ENCODE measurements at places on chromosomes 16 and 17.

DNA sequence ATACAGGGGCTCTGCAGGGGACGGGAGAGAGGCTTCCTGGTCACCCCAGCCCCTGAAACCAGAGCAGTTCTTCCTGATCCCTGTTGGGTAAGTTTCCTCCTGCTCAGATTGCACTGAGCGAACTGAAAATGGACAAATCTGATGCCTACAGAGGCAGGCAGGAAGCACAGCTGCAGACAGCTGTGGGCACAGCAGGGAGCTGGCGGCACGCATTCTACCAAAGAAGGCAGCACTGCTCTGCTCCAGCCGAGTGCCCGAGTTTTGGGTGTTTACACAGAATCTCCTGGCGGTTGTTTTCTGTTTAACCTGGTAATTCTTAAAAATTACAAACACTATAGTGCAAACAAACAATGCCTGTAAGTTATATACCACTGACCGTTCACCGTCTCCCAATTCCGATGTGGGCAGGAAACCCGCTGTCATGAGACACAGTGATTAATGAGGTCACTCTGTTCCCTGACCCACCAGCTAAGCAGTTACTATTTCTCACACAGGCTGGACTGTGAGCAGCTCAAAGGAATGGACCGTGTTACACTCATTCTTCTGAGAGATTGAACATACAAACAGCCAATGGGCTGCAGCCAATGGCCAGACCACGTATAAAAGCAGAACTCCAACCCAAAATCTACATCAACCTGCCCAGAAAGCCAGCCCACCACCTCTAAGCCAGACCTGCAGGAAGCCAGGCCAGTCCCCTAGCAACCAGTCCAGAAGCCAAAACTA, 25.5 kb downstream of the NSMCE1 start:
- DNase-seq = no peak

DNA sequence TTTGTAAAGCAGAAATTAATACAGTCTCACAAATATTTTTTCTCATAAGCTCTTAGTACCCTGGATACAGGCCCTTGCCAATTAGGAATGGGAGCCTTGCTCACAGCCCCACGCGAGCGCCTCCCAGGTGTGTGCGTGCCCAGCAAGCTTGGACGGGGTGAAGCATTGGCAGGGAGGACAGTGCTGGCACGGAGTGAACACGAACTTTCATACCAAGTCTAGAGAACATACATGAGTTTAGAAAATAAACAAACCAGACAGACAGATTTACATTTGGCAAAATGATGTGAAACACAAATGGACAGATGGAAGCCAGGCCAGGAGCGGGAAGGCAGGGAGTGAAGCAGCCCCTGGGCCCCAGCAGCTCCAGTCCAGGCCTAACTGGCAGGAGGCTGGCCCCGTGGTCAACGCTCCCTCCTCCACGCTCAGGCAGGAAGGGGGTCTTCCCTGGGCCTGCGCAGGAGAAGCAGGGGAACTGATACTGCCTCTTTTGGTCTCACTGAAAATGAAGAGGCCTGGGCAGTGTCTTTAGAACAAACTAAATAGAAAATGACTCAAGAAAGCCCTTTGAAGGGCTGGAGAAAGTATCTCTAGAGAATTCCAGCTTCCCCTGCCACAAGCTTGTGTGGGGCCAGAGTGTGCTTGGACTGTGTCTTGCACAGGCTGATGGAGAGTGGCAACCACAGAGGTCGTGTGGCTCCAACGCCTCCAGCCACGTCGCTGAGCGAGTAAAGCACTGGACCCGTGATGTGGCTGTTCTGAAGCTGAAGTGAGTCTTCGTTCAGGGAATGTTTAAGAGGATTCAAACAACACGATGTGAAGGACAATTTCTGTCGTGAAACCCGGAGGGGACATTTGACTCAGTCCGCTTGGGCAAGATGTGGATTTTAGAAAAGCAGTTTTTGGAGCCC, 9.9 kb upstream of the FOXJ1 start:
- DNase-seq = no peak

DNA sequence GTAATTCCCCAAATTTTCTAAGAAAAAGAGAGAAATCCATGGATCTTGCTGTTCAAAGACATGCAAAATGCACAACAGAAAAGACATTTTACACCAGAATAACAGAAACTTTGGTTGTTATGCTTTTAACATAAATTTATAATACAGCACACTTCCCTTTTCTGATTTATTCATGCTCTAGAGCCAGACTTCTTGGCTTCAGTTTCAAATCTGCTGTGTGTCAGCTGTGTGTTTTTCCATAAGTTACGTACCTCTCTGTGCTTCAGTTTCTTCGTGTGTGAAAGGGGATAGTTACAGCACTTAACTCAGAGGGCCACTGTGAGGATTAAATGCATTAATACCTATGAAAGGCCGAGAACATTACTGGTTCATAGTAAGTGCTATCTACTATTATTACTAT, 6.8 kb upstream of the CCL3L1 start:
- no peak for DNase-seq

DNA sequence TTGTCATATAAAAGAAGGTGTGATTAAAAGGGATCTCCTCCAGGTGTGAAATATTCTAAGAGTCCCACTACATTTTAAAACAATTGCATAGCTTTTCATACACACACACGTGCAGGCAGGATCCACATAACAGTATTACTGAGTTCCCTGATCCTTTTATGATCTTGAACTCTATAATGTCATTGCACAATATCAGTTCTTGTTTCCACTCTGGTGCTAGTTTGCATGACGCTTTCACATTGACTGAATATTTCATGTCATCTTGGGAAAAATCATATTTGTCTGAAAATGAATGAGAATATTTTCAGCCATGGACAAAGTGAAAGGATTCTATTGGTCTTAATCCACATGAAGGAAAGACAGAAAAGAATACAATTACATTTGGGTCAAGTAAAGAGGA, 703.8 kb downstream of the CDH8 start:
- DNase-seq = no peak

- DNase-seq = no peak
These were observed 277.1 kb downstream of the KCNJ2 start for GRCh38 chr17:70446446-70446845.

DNA sequence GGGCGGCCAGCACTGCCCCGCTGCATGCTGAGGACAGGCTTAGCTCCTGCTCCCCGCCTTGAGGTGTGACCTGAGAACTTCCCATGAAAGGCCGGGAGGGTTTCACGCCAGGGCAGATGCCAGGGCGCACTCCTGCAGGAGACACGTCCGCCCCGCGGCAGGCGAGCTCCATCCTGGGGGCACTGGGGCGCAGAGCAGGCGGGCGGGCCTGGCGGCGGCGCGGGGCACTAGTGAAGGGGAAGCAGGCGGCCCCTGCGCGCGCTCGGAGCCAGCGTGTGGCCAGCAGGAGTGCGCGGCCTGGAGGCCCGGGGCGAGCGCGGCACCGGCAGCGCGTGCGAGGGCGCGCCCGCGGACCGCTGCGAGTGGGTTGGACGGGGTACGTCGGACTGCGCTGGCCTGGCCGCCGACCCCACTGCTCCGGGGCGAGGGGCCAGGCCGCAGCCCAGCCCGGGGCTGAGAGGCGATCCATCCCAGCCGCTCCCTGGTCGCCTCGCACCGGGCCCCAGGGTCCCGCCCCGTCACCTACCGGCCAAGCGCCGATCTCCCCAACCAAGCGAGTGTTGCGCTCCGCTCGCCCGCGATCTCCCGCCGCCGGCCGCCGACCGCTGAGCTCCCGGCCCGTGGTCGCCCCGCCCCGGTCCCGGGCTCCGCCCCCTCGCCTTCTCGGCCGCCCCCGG, at the start of gene MAP3K14:
Gene MAP3K14, minus strand, starts transcription at position 587 of the 677 bp plus-strand sequence. CDS start 26,275 bp downstream, outside the sequence.
- peak; percentile 33 for DNase-seq

DNA sequence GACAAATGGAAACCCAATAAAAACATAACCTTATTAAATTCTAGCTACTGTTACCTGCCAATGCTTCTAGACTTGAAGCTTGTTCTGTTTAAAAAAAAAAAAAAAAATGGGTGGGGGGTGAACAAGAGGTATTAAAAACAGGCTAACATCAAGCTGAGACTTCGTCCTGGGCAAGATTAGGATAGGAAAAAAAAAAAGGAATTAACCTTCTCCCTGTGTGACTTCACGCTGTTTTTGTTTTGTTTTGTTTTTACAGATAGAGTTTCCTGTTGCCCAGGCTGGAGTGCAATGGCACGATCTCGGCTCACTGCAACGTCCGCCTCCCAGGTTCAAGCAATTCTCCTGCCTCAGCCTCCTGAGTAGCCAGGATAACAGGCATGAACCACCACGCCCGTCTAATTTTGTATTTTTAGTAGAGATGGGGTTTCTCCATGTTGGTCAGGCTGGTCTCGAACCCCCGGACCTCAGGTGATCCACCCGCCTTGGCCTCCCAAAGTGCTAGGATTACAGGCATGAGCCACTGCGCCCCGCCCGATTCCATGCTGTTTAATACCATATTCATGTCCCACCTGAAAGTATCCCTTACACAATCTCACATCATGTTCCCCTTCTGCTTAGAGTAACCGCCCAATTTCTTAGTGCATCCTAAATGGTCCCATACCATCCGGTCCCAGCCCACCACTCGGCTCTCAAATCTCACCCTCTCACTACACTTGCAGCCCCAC, 2.2 kb downstream of the USP31 start:
- no peak for DNase-seq

- DNase-seq = no peak
These were observed 279.0 kb upstream of the ZFHX3 start for GRCh38 chr16:73326770-73327470.

GRCh38 chr16:81652798-81653505, 126.1 kb upstream of the PLCG2 start:
- no peak for DNase-seq

GRCh38 chr17:31449746-31450145, 58.3 kb downstream of the RAB11FIP4 start:
- no peak for DNase-seq

DNA sequence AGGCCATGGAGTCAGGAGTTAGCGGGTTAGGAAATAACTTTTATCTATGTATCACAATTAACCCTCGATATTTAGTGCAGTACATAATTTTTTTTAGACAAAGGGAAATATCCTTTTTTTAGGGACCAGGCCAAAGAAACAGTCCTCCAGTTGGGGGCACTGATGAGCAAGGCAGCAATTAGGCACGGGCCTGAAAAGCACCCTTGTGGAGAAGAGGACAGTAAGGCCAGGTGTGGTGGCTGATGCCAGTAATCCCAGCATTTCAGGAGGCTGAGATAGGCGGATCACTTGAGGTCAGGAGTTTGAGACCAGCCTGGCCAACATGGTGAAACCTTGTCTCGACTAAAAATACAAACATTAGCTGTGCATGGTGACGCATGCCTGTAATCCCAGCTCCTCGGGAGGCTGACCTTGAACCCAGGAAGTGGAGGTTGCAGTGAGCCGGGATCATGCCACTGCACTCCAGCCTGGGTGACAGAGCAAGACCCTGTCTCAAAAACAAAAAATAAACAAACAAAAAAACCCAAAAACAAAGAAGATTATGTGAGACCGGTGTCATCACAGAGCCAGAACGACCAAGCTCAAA, 158.3 kb upstream of the NOL11 start:
- no peak for DNase-seq

GRCh38 chr16:11432856-11433395, 87.7 kb downstream of the RMI2 start:
- no peak for DNase-seq

DNA sequence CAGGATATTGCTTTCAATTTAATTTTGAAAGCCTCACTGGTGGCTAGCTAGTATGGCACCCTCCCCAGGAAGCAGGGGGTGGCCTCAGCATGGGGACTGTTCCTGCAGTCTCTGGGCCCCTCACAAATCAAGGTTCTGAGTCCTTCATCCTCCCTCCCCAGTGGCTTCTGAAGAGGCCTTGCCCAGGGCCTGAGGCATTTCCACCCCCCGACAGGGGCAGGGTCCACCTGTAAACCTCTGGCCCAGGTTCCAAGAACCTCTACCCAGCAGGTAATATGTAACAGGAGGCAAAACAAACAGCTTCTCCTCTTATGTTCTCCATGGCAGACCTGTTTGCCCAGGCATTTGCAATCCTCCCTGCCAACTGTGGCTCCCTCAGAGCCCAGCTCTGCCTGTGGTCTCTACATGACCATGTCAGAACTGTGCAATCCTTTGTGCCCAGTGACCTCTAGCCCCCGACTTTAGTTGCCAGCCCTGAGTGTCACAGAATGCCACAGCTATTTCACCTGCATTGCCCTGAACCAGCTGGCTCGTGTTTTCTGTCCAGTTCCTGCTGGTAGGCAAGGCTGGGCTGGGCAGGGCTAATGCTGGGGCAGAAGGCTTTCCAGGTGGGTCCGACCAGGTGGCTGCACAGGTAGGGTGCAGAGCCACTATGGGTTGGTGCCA, 14.3 kb downstream of the ACSF2 start:
- peak; percentile 73 for DNase-seq

DNA sequence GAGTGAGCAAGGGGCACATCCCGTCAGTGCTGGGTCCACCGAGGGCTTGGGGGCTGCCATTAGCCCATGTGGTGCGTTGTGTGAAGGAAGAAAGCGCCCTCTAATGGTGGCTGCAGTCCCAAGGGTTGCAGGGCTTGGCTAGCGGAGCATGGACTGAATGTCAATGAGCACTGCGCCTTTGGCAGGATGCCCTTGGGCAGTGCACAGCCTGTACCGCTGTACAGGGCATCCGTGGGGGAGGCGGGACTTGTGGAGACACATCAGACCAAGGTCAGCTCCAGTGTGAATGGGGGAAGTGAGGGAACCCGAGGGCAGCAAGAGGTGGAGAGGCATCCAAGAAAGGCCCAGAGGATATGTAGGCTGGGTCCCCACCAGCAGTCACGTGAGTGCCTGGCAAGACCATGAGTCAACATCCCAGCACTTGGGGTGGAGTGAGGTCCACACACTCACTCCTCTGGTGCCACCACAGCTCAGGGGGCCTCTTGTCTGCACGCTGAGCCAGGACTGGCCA, 75.5 kb upstream of the MED9 start:
- no peak for DNase-seq

DNA sequence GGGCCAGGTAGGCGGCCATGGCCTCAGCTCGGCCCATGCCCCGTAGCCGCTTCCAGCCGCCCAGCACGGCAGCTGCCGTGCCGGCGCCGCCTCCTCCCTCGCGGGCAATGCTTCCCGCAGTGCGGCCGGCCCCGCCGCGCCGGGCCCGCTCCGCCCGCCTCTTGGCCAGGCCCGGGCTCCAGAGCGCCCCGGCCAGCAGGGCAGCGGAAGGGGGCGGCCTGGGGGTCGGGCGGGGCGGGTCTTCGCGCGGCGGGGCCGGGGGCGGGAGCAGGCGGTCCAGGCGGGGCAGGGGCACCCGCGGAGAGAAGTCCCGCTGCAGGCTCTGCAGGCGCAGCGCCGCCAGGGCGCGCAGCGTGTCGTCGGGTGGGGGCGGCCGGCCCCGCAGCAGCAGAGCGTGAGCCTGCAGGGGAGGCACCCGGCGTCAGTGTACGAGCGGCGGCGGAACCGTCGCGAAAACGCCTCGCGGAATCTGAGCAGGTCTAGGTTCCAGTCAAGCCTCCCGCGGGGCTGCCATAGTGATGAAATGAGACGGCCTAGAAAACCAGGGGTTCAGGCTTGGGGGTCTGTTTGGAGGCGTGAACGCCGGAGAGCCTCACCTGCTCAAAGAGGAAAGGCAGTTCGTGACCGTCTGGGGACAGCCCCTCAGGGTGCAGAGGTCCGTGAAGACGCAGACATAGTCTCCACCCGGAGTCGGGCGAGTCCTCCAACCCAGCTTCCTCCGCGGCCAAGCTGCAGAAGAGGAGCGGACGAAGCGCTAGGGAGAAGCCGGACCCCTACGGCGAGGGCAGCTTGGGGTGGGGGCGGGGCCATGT, 6.6 kb downstream of the PLEKHH3 start:
- no peak for DNase-seq

All from DMS79 (cell line).